ENCODE measurements at places on chromosomes 3 and 15.
A peak's percentile ranks its signal among the peaks of the same experiment; 100 is the strongest.

GRCh38 chr3:138786788-138787271, 47.9 kb downstream of the PIK3CB start:
- no peak for DNase-seq

DNA sequence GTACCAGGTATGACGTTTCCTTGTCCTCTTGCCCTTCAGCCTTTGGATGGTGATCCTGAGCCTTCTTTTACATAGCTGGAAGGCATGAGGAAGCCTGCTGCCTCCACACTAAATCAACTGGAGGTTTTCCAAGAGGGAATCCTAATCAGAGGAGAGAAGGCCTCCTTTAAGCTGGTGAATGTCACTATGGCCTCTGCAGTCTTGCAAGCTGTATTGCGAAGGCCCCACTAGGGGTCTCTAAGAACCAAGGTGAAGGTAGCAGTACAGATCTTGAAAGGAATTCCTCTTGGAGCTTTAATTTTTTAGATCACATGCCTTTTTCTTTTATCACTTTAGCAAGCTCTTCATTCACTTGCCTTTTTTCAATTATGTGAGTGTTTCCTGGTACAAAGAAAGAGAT, 119.2 kb downstream of the GHSR start:
- DNase-seq = no peak

- DNase-seq = no peak
These were observed 606.7 kb upstream of the MDFIC2 start for GRCh38 chr3:70919091-70919490.

DNA sequence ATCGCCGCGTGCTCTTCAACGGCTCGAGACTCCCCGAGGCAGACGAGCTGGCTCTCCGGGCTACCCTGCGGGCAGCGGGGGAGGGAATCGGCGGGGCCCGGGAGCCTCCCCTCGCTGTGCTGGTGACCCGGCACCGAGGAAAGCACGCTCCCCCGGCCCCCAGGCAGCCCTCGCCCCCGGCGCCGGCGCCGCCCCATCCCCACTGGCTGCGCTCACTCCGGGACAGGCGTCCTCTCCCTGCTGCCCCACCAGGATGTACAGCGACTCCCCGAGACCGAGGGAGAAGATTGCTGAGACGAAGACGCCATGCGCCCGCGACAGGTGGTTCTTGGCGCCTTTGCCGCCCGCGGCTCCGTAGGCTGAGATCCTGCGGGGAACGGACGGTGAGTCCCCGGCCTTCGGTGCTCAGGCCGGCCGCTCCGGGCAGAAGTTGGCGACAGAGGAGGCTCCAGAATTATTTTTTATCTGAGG, 1.7 kb downstream of the LTK start:
- DNase-seq = no peak

DNA sequence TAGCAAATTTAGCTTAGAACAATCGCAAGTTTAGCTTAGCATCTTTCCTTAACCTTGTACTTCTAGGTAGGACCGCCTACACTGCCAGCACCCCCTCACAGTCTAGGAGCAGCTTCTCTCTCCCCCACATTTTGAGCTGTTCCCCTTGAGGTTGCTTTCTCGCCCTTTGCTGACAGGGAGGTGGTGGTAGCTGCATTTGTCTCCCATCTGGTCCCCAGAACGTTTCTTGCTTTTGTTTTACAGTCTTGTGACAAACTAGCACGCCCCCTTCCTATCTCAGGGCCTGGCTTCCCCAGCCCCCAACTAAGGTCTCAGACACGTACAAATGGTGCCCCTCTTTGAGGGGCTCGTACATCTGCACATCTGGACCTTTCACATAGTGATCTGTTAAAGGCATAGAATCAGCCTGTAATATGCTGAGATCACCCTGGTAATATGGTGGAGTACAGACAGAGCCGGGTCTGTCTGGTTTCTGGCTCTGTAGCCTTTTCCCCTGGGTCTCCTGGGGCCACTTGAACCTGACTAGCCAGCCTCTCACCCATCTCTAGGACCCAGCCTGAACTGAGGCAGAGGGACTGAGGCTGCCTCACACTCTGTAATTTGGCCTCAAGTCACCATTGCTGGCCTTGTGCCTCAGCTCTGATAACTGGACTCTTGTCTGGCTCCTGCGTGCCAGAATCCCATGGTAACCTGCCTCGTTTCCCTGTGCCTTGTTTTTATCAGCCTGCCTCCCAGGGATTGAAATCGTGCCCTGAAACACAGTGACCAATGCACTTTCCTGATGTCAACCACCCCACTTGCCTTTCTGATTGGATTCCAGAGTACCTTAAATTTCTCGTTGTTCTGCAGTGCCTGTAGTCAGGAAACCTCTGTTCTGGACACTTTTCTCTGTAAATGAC, 27.7 kb downstream of the CRTC3 start:
- peak; percentile 85 for DNase-seq

GRCh38 chr3:150136242-150136641, 165.5 kb upstream of the PFN2 start:
- no peak for DNase-seq

DNA sequence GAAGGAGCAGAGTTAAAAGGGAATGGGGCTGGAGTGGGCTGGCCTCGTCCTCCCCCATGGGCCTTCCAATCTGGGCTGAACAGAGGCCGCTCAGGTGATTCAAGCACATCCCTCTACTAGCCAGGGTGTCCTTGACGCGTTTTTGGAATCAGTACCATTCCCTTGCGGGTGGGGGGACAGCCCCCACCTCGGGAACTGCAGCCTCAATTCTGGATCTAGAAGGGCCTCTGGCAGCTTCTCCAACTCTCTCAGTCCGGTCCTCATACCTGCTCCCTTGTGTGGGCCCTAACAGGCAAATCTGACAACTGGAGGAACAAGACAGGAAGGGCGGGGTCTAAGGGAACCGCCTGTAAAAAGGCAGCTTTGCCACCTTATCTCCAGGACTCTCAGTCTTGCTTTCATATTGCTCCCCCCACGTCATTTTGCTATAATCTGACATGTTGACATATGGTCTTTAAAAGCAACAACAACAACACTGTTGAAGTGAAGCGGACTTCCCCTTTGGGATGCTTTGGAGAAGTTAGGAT, 802 bp upstream of the CHRNB4 start:
- no peak for DNase-seq

DNA sequence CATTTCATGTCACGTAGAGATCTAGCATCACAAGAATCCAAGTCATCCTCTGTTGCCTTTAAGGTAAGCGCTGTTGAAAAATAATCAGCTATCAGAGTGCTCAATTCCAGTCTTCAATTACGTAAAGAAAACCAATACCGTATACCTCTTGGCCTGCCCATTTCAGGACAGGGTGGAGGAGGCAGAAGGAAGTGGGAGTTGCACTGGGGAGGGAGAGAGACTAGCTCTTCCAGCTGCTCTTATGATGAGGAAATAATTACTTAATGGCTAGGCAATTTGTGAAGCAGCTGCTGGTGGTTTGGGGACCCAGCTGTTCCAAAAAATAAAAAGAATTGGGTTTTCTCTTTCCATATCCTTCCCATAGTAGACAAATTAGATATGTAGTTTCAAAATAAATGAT, 365.8 kb upstream of the MCTP2 start:
- DNase-seq = peak; percentile 48

DNA sequence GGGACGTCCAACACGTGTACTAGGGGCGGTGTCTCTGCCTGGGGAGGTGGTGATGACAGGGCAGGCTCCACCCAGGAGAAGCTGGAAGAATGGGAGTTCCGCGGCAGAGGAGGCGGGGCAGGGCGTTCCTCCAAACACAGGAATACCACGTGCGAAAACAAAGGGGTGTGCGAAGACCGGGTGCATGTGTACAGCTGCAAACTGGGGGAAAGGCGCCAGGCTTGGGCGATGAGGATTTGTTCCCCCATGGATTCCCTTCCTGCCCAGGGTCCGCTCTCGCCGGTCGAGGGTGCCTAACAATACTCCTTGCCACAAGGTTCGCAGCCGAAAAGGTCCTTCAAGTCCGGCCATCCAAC, 500 bp upstream of the ZSCAN2 start:
- DNase-seq = peak; percentile 80

- no peak for DNase-seq
These were observed 153.4 kb upstream of the MCTP2 start for GRCh38 chr15:94077938-94078337.

DNA sequence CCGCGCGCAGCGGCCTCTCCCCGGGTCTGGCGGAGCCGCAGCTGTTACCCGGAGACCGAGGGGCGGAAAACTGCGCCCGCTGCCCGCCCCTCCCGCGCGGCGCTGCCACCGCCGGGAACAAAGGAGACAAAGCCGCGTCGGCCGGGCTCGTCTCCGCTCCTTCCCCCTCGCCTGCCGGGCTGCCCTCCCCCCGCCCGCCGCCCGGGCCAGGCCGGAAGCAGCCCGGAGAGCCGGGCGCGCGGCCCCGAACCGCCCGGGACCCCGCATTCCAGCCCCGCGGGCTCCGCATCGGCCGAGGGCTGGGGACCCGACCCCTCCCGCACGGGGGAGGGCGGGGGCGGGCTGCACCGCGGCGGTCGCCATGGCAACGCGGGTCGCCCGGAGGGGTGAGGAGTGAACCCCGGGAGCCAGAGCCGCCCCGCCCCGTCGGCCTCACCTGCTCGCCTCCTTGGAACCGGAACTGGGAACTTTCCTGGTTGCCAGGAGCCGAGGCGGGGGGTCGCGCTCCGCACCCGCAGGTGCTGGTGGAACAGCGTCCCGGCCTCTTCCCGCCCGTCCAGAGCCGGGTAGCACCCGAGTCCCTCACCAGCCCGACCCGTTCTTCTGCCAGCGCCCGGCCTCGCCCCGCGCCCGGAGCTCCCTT, 448 bp downstream of the PLXNB1 start:
- DNase-seq = no peak

GRCh38 chr15:78808550-78808949, 2.7 kb downstream of the ADAMTS7 start:
- no peak for DNase-seq

DNA sequence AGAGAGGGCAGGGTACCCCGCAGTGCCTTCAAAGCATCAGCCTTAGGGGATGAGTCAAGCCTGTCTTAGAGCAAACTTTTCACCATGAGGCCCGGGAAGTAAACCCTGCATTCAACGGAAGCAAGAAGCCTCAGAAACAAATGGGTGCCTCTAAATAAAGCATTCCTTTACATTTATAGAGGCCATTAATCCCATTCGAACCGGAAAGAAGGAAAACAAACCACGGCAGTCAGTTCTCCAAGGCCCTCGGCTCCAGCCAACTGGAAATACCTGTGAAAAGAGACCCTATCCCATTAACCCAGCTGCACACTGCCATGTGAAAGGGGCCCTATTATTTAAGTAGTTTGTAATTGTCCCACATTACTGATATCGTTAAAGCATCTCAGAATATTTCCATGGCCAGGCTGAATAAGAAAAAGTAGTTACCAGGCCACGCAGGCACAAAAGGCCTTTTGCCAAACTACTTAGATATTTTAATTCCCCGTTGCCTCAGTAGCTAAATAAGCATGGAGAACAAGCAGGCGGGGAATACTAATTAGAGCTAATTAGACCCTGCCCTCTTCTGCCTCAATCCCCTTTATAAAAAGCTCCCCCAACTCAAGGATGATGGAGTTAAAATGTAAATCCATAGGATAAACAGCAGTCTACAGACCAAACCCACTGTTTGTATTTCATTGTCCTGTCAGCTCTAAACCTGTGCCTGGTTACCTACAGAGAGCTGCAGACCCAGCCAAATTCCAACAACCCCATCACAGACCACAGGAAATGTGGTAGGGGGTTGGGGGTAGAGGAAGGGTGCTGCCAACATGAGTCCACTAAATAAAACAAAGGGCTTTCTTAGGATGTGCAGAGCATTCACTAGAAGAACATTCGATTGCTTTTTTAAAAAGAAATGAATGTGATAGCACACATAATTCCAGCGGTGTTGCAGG, 4.1 kb downstream of the ITGB5 start:
- no peak for DNase-seq

DNA sequence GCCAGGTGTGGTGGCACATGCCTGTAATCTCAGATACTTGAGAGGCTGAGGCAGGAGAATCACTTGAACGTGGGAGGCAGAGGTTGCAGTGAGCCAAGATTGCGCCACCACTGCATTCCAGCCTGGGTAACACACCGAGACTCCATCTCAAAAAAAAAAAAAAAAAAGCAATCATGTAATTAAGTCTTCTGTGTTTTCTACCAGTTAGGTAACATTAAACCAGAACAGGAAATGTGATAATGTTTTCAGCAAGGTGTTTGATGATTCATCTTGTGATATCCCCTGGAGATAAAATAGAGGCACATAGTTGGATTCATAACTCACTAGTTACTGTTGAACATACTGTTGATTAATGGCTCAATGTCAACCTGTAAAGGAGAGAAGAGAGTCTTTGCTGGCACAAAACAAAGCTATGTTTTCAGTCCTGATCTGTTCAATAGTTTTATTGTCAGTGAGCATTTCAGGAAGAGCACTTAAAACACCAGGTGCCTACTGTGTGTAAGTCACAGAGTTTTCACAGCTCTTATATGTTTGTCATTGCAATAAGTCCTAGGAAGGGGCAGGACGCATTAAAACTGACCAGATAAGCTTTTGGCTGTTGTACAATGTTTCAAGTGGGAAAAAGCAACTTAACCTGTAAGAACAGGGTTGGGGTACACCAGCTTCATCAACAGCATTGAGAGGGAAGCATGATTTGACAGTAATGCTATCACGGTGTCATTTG, 19.5 kb downstream of the DNAJB11 start:
- no peak for DNase-seq

- peak; percentile 76 for DNase-seq
These were observed 161.3 kb upstream of the TLE3 start for GRCh38 chr15:70259028-70259424.

GRCh38 chr3:54536450-54536849, 391.4 kb downstream of the LRTM1 start:
- no peak for DNase-seq

GRCh38 chr3:159828542-159828943, 160.1 kb upstream of the IL12A start:
- DNase-seq = peak; percentile 52

DNA sequence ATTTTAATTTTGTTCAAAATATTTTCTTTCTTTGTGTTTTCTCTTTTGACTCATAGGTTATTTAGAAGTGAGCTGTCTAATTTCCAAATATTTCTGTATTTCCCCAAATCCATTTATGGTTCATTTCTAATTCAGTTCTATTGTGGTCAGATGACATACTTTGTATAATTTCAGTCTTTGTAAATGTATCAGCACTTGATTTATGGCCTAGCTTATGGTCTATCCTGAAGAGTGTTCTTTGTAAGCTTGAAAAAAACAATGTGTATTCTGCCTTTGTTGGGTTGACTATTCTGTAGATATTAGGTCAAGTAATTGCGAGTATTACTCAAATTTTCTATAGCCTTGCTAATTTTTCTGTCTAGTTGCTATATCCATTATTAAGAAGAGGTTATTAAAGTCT, 311.2 kb downstream of the OCA2 start:
- DNase-seq = no peak

DNA sequence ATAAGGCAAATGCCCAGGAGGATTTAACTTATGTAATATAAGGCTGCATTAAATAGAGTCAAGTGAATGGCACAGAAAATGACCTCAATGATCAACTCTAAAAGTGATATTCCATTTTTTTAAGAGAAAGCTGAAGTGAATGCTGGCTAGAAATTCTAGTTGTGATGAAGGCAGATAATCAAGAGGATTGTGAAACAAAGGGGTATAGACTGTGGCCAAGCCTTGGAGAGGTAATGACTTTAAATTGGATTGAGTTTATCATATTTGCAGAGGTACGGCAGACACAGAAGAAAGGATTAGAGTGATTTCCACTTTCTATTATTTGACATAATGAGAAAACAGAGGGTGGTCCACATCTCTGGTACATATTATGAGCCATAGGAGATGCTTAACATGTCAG, 269.2 kb downstream of the MECOM start:
- no peak for DNase-seq

- no peak for DNase-seq
These were observed 16.0 kb upstream of the NPAP1 start for GRCh38 chr15:24659622-24660021.
